CD4-positive, alpha-beta T cell treated with Interleukin-4 for 4 hours (primary cell): ENCODE measurements at places on chromosomes 5 and 9.

DNA sequence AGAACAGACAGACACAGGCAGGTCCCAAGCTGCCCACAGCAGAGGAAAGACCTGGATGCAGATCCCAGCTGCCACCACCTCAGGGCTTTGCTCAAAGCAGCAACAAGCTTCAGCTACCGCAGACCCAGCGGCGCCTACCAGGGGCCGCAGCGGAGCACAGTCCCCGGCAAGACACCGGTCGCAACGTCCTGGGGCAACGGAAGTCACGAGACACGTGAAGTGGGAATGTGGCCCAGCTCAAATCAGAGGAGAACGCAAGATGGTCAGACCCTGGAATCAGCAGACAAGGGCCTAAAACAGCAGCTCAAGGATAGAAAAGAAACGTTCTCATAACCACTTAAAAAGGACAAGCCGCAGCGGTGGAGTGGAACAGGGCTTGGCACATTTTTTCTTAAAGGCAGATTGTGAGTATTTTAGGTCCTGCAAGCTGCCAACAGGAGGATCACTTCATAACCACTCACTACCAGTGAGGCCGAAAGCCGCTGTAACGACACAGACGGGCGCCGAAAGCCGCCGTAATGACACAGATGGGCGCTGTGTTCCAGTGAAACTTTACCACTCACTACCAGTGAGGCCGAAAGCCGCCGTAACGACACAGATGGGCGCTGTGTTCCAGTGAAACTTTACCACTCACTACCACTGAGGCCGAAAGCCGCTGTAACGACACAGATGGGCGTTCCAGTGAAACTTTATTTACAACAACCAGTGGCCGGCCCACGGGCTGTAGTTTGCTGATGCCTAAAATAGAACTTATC is 21.7 kb downstream of the SLC9A3 start:
- no peak for DNase-seq

DNA sequence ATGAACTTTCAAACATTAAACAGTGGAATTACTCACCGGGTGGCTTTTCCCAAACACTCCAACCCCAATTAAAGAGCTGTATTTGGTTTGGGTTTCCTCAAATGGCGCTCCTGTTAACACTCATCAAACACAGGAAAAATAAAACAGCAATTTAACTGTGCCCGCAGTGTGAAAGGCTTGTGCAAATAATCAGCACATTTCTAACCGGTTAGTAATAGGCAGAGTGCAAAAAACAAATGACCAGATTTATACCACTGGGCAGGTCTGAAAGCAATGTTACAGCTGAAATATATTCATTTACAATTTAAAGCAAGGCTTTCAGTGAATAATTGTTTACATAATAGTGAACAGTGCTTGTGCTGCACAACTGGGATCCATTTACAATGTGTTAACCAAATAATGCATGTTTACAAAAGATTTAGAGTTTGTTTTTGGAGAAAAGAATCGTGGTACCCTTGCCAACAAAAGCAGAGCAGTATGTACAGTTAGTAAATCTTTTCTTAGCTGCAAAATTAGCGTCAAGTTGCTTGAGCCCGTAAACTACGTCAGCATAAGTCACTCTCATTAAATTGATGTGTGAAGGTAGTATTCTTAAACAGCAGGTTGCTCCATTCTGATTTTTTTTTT is 662.9 kb upstream of the ZNF608 start:
- no peak for DNase-seq

DNA sequence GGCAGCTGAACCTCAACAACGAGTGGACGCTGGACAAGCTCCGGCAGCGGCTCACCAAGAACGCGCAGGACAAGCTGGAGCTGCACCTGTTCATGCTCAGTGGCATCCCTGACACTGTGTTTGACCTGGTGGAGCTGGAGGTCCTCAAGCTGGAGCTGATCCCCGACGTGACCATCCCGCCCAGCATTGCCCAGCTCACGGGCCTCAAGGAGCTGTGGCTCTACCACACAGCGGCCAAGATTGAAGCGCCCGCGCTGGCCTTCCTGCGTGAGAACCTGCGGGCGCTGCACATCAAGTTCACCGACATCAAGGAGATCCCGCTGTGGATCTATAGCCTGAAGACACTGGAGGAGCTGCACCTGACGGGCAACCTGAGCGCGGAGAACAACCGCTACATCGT is 12.4 kb upstream of the PHYHD1 start:
- no peak for DNase-seq

DNA sequence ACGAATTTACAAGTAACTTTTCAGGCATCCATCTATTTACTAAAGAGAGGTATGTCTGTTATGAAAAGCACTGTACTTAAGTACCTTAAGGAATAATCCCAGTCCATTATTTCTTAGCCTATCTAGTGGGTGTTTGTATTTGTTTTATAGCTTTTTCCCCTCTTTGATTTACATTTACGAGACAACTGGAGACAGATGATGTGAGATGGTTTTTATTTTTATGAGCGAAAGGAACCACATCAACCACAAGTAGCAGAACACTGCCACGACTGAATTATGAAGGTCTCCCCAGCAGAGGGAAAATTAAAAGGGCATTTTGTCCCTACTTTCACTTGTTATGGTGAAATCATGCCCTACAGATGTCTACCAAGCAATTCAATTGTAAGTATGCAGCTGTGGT is 357.8 kb downstream of the NFIB start:
- DNase-seq = no peak

GRCh38 chr9:133026426-133026825 is 4.4 kb upstream of the GTF3C5 start:
- DNase-seq = no peak

GRCh38 chr5:54689411-54690251 is 172.1 kb downstream of the SNX18 start:
- DNase-seq = no peak
